ENCODE measurements at places on chromosomes 13 and 19.
A peak's percentile ranks its signal among the peaks of the same experiment; 100 is the strongest.

DNA sequence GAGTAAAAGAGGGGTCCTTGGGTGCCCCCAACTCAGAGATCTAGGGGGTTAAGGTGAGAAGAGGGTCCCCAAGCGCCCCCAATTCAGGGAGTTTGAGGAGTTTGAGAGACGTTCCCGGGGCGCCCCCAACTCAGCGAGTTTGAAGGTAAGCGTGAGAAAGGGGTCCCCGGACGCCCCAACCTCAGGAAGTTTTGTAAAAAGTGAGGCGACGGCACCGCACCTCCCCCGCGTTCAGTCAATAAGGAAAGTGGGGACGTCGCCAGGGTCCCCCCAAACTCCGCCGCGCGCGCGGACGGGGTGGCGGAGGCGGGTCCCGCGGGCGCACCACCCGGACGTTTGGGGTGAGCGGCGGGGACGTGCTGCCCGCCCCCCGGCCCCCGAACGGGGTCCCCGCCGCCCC lies 353 bp downstream of the RFX2 start:
- DNase-seq: no peak

DNA sequence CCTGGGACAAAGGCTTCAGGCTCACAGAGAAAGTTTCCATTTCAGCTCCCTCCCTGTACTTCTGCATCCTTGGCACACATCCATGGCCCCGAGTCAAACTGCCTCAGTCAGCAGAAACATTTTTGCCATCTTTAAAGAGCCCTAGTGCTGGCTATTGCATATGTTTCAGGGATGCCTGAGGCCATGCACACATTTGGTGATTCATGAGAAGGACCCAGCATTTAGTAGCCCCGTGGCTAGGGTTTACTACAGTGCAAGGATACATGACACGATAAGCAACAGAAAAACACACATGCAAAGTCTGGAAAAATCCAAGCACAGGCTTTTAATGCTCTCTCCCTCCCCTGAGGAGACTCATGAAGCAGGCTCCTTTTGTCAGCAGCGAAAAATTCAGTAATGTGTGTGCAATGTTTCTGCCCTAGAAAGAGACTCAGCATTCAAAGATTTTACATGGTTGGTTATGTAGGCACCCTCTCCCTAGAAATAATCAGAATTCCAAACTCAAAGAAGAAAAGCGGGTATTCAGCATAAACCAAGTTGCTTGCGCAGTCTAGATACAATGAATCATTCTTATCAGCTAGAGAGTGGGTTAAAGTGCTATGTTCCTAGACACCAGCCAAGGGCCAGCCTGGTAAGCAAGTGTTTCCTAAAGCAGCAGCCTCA lies 17.6 kb downstream of the ACOD1 start:
- no peak for DNase-seq

- no peak for DNase-seq
Measured at GRCh38 chr13:48356750-48357149, 53.2 kb downstream of the RB1 start.

GRCh38 chr19:44042147-44042546 lies 9.7 kb upstream of the ZNF223 start:
- no peak for DNase-seq

GRCh38 chr19:41913538-41914423 lies 14.5 kb downstream of the ERFL start:
- no peak for DNase-seq

DNA sequence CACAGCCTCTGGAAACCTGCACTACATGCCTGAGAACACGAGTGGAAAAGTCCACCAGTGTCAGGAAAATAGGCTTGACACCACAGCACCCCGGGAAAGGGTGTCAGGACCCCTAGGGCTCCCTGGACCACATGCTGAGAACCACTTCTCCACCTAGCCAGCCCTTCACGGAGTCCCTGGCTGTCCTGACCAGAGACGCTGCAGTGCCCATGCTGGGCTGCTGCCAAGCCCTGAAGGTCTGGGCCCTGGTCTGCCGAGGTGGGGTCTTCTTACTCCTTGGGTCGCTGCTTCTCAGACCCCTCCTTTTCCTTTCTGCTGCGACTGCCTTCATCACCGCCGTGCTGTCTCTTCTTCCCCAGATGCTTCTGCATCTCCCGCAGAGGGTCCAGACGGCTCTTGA lies 3.0 kb downstream of the LENG1 start:
- no peak for DNase-seq

GRCh38 chr13:77345150-77345780 lies 18.4 kb upstream of the MYCBP2 start:
- peak; percentile 57 for DNase-seq

DNA sequence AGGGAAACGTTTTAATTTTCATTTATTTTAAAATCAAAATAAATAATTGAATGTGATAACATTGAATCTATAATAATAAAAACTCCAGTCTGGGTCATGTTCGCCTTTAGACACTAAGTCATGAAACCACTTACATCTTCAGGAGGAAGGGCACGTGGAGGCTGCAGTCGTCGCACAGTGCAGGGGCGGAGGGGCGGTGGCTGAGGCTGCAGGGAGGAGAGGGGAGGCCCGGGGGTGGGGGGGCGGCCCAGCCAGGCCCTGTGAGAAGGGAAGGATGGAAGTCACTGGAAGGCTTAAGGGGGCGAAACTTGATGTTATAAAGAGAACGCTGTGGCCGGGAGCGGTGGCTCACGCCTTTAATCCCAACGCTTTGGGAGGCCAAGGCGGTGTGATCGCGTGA lies 14.9 kb upstream of the LATS2 start:
- no peak for DNase-seq

GRCh38 chr19:36058481-36059179 lies 3.9 kb downstream of the WDR62 start:
- DNase-seq: no peak

DNA sequence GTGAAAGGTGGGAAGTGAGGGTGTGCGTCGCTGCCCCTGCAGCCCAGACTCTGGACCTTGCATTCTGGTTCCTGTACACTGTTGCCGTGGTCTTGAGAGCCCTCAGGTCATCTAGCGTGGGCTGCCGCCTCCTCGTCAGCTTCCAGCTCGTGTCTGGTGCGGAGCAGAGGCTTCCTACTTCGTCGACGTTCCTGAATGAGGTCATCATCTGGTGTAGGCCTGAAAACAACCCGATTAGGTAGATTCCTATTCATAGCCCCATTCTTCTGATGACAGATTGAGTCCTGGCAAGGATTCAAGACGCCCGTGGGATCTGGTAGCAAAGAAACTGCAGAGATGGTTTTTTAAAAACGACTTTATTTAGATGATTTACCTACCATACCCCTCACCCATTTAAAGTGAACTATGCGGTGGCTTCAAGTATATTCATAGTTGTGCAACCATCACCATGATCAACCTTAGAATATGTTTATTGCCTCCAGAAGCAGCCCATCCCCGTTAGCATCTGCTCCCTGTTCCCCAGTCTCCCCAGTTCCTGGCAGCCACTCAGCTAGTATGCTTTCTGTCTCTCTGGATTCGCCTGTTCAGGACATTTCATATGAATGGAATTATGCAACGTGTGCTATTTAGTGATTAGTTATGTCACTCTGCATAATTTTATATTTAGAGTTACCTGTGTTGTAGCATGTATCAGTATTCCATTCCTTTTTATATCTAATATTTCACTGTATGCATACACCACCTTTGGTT lies 13.8 kb downstream of the NAXD start:
- no peak for DNase-seq

GRCh38 chr13:82187227-82187626 lies 1695.0 kb downstream of the SLITRK1 start:
- no peak for DNase-seq

DNA sequence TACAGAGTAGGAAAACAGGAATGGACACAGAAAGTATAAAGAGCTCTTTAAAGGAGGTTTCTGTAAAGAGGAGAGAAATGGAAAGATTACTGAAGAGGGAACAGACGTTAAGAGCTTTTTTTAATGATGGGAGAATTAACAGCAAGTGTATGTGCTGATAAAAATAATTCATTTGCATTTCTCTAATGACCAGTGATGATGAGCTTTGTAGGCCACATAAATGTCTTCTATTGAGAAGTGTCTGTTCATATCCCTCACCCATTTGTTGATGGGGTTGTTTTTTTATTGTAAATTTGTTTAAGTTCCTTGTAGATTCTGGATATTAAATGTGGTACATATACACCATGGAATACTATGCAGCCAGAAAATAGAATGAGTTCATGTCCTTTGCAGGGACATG lies 40.0 kb downstream of the MYO16 start:
- no peak for DNase-seq

DNA sequence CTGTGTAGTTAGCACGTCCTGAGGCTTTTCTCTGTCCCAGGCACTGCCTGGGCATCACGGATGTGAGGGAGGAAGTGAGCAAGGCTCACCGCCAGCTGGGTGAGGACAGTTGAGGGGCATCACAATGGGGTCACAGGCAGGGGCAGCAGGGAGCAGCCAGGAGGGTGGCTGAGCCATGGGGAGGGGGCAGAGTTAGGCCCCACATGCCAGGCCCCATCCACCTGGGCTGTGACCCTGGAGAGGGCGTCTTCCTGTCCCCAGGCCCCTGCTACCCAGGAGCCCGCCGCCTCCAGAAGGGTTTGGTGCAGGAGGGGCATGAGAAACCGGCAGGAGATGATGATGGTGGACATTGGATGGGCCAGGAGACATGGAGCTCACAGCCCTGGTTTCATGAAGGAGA lies 56.8 kb upstream of the F7 start:
- DNase-seq: no peak

DNA sequence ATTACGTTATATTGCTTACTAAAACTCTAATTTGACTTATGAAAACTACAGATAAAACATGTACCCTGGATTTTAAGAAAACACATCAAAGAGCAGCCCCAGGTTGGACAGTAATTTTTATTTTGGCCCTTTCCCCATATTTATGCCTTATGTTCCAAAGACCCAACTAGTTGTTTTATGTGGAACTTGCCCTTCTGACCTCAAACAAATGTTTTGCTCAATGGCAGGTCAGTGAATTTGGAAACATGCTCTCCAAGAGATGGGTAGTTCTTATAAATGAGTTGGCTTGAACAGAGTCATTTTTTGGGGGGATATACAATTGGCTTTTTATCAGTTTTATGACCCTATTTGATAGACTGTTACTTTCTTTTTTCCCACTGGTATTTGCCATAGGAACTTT lies 360.0 kb downstream of the HS6ST3 start:
- DNase-seq: no peak

GRCh38 chr19:34173193-34173956 lies 1.1 kb downstream of the LSM14A start:
- DNase-seq: peak; percentile 43

GRCh38 chr13:33053397-33054066 lies 37.3 kb downstream of the KL start:
- no peak for DNase-seq

GRCh38 chr13:107144432-107144831 lies 576.5 kb upstream of the ARGLU1 start:
- DNase-seq: no peak

DNA sequence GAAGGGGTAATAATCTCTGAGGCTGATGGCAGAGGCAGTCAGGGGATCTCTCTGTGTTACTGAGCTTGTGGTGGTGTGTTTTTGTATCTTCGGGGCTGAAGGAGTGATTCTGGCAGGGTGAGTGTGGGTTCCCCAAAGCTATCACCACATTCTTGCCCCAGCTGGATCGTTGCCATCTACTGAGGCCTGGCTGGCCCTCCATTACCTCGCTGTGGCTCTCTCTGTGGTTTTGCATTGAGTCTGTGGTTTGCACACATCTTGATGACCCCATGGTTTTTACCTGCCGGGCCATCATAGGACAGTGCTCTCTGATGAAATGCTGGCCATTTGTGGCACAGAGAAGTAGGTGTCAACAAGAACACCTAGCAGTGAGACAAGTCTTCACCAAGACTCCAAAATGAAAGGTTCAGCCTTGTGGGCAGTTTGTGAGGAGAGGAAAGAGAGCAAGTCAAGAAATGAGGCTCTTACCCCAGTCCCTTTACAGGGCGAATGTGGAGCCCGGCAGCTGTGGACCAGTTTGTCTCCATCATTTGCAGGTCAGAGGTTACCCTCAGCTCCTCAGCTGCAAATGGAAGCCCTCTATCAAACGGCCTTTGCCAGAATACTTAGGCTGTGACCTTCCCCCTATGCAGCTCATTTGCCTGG lies 69.0 kb upstream of the NPAS1 start:
- DNase-seq: no peak

DNA sequence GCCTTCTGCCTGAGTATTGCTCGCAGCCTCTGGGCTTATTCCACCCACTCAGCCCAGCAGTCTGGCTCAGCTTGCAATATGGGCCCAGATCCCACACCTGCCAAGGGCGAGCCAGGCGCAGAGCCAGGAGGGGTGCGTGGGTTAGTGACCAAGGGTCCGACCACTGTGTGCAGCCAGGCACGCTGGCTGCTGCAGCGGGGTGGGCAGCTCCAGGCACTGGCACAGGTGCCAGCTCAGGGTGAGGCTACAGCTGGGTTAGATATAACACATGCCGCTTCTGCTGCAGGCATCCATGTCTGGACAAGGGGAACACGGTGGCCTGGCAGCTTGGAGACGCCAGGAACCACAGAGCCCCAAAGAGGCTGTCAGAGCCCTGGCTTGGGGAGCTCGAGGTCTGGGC lies 12.6 kb upstream of the URAD start:
- no peak for DNase-seq

GRCh38 chr13:29901710-29902631 lies 51.6 kb upstream of the UBL3 start:
- DNase-seq: no peak

DNA sequence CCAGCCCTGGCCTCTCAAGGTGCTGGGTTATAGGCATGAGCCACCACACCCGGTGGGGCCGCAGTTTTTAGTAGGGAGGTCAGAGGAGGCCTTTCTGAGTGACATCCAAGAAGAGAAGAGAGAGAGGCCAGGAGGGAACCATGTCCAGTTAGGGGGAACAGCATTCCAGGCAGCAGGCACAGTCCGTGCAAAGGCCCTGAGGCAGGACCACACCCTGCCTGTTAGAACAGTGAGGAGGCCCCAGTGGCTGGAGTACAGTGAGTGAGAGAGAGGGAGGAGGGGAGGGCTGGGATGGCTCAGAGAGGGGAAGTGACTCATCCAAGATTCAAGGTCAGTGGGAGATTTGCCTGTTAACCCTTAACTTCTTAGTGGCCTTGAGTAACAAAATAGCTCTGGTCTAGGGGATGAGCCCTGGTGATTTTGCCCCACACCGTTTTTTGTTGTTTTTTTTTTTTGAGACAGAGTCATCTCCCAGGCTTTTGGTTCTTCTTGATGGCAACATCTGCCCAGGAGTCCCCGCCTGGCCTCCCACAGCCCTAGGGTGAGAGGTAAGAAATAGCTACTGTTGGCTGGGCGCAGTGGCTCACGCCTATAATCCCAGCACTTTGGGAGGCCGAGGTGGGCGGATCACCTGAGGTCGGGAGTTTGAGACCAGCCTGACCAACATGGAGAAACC lies 2.7 kb upstream of the PLIN3 start:
- no peak for DNase-seq

GRCh38 chr13:111216166-111216960 lies 101.3 kb downstream of the ARHGEF7 start:
- no peak for DNase-seq
